Gastrocnemius medialis (tissue), 4 donors: ENCODE measurements at places on chromosomes 1 and 21.

DNA sequence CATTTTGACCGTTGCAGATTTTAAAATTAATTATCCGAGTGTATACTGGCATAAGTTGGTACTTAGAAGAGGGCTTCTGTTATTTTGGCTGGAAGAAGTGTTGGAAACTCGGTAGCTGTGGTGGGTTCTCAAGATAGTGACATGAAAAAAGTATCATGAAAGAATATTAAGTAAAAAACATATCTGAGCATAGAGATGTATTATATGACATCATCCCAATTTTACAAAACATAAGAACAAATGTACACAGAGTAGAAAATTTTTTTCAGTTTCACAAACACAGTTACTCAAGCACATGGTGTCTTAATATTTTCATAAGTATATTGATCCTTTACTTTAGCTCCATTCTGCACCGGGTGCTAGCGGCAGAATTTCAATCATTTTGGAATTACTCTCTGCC is 684 bp downstream of the IFI16 start:
- DNase-seq: no peak

DNA sequence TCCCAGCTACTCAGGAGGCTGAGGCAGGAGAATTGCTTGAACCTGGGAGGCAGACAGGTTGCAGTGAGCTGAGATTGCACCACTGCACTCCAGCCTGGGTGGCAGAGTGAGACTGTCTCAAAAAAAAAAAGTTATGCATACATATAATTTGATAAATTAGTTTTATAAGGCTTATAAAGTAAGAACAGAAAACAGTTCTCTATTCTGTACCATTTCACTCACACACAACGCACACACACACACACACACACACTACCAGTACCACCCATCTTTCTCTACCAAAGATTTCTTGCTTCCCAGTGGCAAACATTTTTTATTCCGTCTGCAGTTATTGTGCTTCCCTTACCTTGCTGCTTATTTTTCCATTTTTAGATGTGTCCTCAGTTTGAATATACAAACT is 46.4 kb upstream of the FASLG start:
- no peak for DNase-seq

DNA sequence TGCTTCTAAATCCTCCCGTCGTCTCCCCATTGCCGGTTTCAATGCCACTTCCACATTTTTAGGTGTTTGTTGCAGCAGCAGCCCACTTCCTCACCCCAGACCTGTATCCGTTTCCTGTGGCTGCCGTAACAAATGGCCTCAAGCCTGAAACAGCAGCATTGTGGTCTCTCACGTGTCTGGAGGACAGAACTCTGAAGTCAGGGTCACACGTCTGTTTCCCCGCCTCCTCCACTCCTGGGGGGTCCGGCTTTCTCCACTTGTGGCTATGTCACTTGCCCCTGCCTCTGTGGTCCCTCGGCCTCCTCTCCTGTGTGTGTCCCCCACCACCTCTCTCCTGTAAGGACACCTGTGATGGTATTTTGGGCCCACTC is 21.8 kb downstream of the TRPM2 start:
- no peak for DNase-seq

GRCh38 chr1:234821840-234822239 is 211.9 kb upstream of the IRF2BP2 start:
- DNase-seq: no peak

GRCh38 chr1:245074232-245074747 is 80.5 kb upstream of the KIF26B start:
- no peak for DNase-seq
